Colonic mucosa (tissue), 4 donors: ENCODE measurements at places on chromosomes 13 and 19. TPM values are rescaled to one million over a fixed set of nuclear protein-coding genes. Genes with fewer than 3 reads are reported as not detected.

PEG3 gene
- 2.8 TPM for total RNA-seq

DNA sequence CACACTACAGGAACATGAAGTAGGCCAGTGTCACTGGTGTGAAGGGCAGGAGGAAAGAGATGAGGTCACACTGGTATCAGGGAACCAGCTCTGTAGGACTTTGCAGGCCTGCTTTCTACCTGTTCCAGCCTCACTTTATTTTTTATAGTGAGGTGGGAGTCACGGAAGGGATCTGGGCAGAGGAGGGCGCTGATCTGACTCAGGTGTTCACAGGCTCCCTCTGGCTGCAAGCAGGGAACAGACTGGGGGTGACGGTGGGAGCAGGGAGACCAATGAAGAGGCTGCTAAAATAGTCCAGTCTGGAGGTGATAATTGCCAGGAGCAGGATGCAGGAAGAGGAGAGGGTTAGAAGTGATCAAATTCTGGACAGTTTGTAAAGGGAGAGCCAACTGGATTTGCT lies 2.8 kb downstream of the THAP8 start:
- no peaks in the 10 kb centered on the region for H3K36me3 ChIP-seq
- H3K4me1 ChIP-seq: peaks cover 5% of the 10 kb centered on the region
- H3K27ac ChIP-seq: no peak overlapping the region
- DNase-seq: no peak
- no peaks in the 10 kb centered on the region for H3K27me3 ChIP-seq

DNA sequence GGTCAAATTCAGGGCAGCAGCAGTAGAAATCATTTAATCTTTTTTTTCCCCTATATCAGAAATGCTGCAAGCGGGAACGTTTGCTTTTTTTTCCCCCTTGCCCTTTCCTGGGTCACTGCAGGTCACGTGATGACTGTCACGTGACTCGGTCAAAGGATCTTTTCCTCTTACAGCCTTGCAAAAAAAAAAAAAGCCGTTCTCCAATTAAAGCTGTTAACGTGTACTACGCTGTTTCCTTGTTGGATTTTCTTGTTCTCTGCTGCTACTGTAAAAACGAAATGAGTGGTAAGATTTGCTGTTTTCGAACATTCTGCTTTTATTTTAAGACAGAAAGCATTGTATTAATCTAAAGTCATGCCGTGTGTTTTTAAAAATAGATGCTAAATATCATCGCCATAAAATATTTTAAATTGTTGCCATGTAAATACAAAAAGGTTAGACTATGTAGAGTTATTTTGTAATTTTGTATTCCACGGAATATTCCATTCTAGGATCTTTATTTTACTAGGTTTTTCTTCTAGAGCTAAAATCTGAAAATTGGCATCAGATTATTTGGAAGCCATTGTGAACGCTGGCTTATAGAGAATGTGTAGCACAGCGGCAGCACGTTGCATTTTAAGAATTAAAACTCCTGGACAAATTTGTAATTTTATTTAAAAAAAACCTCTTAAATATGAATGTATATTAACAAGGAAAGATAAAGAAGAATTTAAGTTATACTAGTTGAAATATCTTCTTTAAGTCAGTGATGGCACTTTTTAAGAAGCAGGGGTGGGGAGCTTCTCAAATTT lies 109.8 kb upstream of the MLNR start:
- H3K27me3 ChIP-seq: no peaks in the 10 kb centered on the region
- H3K4me3 ChIP-seq: peak overlapping the region; percentile 44
- H3K4me1 ChIP-seq: peaks cover 5% of the 10 kb centered on the region
- DNase-seq: peak; percentile 88

LRRC63 gene
- not detected for total RNA-seq
